A549 treated with CORT108297 at 1 μM for 4 hours (cell line): ENCODE measurements at places on chromosomes 6 and 20. TPM values are rescaled to one million over a fixed set of nuclear protein-coding genes. Genes with fewer than 3 reads are reported as not detected.

CCR6 gene
- total RNA-seq: 0.07 to 0.08 TPM in 2 of 5 replicates, not detected in the others

MBOAT1 gene
- total RNA-seq: 2.6 to 3.2 TPM (median 2.8 TPM) in 5 replicates

ARMC12 gene
- 0.12 to 0.57 TPM (median 0.25 TPM) in 5 replicates for total RNA-seq

HLA-G gene
- 0.16 TPM in 1 of 5 replicates, not detected in the others for total RNA-seq

PPDPF gene
- 273 to 372 TPM (median 330 TPM) in 5 replicates for total RNA-seq

CFAP61 gene
- 0.33 to 0.73 TPM (median 0.47 TPM) in 5 replicates for total RNA-seq

LY6G6C gene
- total RNA-seq: 0.09 to 0.12 TPM (median 0.10 TPM) in 3 of 5 replicates, not detected in the others

THEMIS gene
- total RNA-seq: not detected in 5 replicates

AHCY gene
- total RNA-seq: 311 to 333 TPM (median 327 TPM) in 5 replicates

STMN3 gene
- 6.6 to 12.3 TPM (median 10.5 TPM) in 5 replicates for total RNA-seq

TSPO2 gene
- not detected in 5 replicates for total RNA-seq

ERVFRD-1 gene
- total RNA-seq: not detected in 5 replicates

PRRT1 gene
- 0.30 to 0.74 TPM (median 0.52 TPM) in 5 replicates for total RNA-seq

RAB5IF gene
- 199 to 303 TPM (median 280 TPM) in 5 replicates for total RNA-seq

SPATA25 gene
- 0.25 to 0.92 TPM (median 0.39 TPM) in 5 replicates for total RNA-seq

MAP7 gene
- total RNA-seq: 24.3 to 31.9 TPM (median 31.5 TPM) in 5 replicates

B3GAT2 gene
- total RNA-seq: 0.02 to 0.03 TPM (median 0.02 TPM) in 5 replicates

CALHM4 gene
- total RNA-seq: 0.16 TPM in 1 of 5 replicates, not detected in the others

PKHD1 gene
- not detected in 5 replicates for total RNA-seq

IP6K3 gene
- total RNA-seq: 0.08 to 0.18 TPM (median 0.14 TPM) in 5 replicates

PLCB4 gene
- 12.5 to 18.1 TPM (median 14.7 TPM) in 5 replicates for total RNA-seq

TASP1 gene
- 7.8 to 11.8 TPM (median 10.4 TPM) in 5 replicates for total RNA-seq

LPIN3 gene
- 8.4 to 14.9 TPM (median 11.1 TPM) in 5 replicates for total RNA-seq

RAET1L gene
- total RNA-seq: 0.30 to 0.40 TPM (median 0.33 TPM) in 5 replicates

SULF2 gene
- total RNA-seq: 17.8 to 25.3 TPM (median 22.9 TPM) in 5 replicates

RFX6 gene
- total RNA-seq: 0.03 TPM in 1 of 5 replicates, not detected in the others

SIRPD gene
- not detected in 5 replicates for total RNA-seq

CST2 gene
- 0.10 to 0.32 TPM (median 0.13 TPM) in 3 of 5 replicates, not detected in the others for total RNA-seq
